Left forelimb (tissue), 1 donor: ENCODE measurements at places on chromosomes 4 and X.

DNA sequence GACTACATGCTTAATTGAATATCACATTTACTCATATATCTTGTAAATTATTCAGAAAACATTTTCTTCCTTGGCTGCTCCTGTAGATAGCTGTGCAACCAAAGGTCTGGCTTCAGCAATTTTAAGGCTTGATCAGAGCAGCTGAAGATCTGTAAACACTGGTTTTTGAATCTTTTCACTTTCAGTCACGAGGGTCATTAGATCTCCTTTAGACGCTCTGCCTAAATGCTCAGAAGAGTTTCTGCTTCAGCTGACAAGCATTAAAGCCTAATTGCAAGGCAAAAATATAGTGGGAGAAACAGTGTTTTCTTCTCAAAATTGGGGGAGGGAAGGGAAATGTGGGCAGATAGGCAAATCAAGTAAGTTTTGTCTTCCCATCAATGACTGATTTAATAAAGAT is 25.7 kb downstream of the TRPC5 start:
- no peak for DNase-seq

GRCh38 chr4:25637581-25638220 is 17.9 kb upstream of the SLC34A2 start:
- no peak for DNase-seq

DNA sequence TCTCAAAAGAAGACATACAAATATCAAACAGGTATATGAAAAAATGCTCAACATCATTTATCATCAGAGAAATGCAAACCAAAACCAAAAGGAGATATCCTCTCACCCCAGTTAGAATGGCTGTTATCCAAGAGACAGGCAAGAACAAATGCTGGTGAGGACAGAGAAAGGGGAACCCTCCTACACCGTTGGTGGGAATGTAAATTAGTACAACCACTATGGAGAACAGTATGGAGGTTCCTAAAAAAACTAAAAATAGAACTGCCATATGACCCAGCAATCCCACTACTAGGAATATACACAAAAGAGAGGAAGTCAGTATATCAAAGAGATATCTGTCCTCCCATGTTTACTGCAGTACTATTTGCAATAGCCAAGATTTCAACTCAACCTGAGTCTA is 83.5 kb downstream of the CDS1 start:
- no peak for DNase-seq

DNA sequence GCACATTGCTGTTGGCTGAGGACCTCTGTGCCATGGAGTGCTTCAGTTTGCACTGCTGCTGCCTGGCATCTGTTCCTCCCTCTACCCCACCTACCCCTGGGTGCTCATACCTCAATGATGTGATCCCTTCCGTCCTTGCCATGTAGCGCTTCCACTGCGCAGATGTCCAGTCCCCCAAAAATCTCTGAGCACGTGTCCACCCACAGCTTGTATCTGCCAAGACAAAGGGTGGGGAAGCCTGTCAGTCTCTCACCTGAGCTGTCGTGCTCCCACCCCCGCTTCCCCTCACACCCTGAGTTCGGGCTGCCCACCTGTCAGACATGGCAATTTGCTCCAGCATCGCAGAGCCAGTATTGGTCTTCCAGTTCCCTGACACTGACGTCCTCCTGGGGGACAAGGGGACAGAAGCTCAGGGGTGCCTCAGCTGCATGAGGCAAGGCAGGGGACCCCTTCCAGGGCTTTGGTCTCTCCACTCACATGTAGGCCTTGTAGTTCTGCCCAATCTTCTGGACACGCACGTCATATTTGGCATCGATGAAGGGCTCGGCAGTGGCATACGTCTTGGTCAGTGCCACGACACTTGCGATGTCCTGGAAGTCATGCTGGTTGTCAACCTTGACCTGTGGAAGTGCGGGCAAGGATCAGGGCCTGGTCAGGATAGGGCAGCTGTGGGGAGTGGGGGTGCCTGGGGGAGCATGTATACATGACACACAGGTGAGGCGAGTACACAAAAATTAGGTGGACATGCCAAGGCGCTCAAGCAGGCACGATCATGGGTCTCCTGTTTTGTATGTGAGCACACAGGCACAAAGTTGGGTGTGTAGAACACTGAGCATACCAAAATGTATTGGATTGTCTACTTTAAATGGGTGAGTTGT is 6.0 kb upstream of the TIMP1 start:
- no peak for DNase-seq

GRCh38 chr4:166003811-166004210 is 130.8 kb downstream of the TLL1 start:
- DNase-seq: no peak

DNA sequence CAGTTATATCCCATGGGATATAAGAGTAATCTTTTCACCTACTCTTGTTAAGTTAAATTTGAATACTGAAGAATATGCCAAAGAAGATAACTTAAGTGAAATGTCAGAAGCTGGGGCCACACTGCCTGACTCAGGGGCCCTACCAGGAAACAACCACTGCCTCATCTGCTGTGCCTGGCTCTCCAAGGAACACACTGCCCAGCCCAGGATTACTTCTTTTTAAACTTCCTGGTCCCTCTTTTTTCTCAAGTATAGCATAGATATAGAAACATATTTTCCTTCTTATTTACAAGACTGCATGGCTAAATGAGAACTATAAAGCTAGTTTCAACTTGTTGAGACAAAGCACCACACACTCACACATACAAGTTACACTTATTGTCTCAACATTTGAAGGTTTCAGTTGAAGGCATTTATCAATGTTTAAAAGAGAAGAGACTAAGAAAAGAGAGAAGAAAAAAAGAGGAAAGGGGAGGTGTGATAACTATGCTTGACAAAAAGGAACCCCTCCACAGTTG is 45.2 kb downstream of the MAML3 start:
- no peak for DNase-seq

DNA sequence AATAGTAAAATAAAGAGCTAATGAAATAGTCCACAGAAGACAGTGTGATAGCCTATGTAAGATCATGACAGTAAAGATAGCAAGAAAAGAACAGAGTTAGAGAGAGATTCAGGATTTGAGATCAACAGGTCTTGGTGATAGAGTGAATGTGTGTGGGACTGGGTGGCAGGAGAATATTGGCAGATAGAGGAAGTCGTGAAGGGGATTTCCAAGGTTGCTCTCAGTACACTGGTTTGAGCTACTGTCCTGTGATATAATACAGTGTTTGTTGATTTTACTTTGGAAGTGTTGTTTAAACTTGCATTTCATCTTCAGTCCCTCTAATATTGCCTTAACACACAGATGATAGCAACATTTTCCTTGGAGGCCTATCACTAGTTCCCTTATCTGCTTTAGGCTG is 44.1 kb downstream of the DTHD1 start:
- no peak for DNase-seq

- no peak for DNase-seq
These were observed 67.0 kb downstream of the RASGEF1B start for GRCh38 chr4:81404741-81405140.

GRCh38 chr4:70754470-70754869 is 32.7 kb downstream of the RUFY3 start:
- no peak for DNase-seq

- DNase-seq: no peak
These were observed 404.8 kb downstream of the NLGN4X start for GRCh38 chrX:5823903-5824302.

DNA sequence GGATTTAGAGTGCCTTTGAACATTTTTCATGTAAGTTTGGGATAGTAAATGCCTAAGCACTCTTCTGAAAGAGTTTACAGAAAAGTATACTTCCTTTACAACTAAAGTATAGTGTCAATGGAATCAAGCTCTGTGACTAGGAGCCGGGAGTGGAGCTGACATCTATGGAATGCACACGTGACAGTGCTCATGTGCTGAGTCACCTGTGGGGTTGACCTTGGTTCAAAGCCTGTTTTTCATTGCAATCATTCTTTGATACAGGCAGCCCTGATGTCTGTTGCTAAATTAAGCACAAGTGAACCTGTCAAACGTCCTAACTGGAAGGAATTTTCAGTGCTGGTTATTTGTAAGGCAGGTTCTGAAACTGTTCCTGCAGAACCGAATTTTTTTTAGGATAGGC is 82.5 kb downstream of the GPAT3 start:
- no peak for DNase-seq

DNA sequence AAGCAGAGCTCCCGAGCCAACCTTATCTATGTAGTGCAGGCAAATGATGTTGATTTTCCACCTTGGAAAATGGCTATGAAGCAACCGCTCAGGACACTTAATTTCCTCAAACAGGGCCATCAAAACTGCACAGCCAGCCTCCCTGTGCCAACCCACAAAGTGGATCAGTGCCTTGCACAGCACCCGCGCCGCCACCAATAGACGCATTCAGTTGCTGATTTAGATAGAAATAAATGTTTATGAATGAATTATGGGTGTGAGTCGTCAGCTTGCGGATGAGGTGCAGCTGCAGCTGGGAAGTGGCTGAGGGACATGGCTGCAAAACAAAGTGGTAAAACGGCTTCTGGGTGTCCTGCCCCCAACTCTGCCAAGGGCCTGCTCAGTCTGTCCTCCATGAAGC is 47.0 kb downstream of the SOD3 start:
- DNase-seq: no peak

GRCh38 chr4:126215759-126216158 is 901.0 kb downstream of the FAT4 start:
- DNase-seq: no peak

DNA sequence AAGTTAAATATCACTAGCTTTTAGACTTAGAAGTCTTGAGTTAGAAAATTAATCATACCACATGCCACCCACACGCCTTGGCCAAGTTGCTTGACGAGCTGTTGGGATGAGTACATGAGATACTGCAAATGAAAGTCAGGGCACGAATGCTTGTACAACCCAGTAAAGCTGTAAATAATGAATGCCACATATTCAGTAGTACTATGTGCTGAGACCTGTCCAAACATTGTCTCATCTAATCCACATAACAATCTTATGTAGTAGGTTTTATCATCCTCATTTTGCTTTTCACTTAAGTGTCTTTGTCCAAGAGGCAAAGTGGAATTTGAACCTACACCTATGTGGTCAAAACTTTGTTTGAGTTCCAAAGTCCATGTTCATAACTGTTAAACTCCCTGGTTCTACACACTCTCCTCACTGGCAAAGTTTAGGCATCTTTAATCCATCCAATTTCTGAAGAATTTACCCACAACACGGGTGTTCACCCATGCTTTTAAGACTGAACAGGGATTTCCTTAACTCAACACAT is 74.1 kb downstream of the LDB2 start:
- no peak for DNase-seq

DNA sequence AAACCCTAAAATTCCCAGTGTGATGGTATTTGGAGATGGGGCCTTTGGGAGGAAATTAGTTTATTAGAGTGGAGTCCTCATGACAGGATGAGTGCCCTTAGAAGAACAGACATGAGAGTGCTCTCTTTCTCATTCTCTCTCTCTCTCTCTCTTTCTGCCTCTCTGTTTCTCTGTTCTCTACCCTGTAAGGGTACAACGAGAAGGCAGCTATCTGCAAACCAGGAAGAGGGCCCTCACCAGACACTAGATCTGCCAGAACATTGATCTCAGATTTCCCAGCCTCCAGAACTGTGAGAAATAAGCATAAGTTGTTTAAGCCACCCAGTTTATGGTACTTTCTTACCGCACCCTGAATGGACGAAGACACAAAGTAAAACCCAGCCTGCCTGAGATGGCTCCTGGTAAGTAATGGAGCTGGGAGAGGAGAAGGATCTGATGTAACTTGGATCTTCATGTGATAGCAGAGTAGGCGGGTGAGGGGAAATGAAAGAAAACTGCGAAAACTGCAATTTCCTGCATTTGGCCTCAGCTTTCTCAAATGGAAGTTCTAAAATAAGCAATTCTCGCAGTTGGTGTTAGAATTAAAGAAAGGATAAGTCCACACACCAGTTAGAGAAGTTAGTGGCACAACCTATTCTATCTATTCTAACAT is 8.7 kb upstream of the CDS1 start:
- DNase-seq: no peak
